ENCODE measurements at places on chromosomes 12 and 14. TPM values are rescaled to one million over a fixed set of nuclear protein-coding genes. Genes with fewer than 3 reads are reported as not detected.

TRHDE gene
- 0.87 TPM for total RNA-seq

DNA sequence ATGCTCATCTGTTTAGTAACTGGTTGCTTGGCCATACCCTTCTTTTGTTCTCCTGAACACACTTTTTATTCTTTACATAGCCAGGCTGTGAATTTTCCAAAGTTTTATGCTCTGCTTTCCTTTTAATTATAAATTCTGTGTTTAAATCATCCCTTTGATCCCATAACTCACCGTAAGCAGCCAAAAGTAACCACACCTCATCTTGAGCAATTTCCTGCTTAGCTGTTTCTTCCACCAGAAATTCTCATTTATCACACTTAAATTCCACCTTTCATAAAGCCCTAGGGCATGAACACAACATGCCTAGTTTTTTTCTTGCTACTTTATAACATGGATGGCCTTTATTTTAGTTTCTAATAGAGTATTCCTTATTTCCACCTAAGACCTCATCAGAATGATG, 510.7 kb downstream of the C12orf50 start:
- DNase-seq: no peak

DNA sequence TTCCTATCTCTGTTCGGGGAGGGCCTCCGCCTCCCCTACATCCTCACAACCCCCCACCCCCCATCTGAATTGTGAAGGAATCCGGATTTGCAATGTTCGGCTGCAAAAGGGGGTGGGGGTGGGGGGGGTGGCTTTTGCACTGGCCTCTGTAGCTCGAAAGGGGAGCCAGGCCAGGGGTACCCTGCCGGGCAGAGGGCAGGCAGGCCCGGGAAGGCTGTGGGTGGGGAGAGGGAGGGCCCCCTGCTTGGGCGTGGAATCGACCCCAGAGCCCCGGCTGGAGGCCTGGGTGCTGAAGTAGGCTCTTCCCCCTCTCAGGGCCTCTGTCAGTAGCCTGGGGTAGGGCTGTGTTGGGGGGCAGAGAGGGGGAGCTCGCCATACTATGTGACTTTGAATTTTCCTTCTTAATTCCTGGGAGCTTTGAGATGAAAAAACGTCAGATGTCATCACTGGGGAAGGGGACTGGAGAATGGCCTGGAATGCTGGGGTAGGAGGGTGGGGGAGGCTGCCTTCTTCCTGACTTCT, 1.1 kb downstream of the LRP1 start:
- DNase-seq: no peak

GRCh38 chr14:100472094-100472455, 115.1 kb downstream of the BEGAIN start:
- DNase-seq: no peak

DNA sequence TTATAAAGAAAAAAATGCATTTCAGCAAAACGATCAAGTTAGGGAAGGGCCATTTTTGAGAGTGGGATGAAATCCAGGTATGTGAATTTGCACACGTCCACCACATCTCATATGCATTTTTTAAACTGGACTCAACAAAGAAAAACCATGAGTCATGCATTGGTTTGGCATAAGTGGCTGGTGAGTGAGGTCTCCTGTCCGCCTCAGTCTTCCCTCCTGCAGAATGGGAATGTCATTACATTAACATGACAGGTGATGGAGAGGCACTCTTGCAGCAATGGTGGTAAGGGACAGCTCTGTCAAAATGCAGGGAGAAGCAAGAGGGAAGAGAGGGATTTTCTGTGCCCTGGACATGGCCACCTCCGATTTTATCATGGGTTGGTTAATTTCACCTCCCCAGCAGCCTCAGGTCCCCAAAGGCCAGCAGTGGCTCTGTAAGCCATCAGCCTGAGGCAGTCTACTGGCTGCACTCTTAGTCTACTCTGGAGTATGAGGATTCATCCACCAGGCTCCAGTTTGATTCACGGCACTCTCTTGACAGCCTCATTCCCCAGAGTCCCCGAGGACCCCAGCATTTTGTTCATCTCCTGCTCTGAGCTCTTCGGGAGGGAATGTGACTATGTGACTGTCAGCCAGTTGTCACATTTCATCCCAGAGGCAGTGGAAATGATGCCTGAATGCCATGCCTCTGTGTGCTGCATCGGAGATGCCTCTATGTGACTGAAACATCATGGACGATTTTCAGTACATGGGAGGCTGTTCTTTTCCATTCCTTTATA, 17.1 kb upstream of the PWP1 start:
- DNase-seq: no peak

DNA sequence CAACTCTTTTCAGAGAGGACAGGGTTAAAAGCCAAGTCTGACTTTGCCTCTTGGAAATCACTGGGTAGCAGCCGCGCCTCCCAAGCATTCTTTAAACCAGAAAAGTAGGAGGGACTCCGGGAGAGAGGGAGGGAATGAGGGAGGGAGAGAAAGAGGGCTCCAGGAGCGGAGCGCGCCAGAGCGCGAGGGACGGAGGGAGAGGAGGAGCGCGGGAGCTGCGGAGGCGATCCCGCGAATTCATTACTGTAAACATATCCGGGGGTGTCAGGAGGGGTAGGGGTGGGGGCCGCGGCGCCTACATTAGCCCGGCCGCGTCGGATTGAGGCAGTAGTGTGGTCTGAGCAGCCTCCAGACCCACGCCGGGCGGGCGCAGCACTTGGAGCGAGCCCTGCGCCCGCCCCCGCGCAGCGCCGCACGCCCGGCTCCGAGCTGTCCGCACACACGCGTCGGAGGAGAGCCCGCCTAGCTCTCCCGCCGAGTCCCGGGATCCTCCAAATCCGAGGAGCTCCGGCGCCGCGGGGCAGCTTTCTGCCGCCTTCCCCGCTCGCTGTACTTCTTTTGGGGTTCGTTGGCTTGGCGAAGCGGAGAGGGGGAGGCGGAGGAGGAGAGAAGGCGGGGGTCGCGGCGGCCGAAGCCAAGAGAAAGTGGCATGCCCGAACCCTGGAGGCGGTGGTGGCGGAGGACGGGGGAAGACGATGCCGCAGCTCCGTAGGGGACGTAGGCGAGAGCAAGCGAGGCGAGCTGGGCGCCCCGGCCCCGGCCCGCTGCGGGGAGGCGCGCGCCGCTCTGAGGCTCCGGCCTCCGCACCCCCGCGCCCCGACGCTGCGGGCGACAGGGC, 3.3 kb downstream of the FLRT2 start:
- DNase-seq: no peak

IL23A gene
- not detected for total RNA-seq

- DNase-seq: no peak
Observed at GRCh38 chr14:35861204-35861868, 35.2 kb downstream of the BRMS1L start.

TSHR gene
- total RNA-seq: not detected

- DNase-seq: no peak
Observed at GRCh38 chr12:66768293-66768692, 89.4 kb upstream of the GRIP1 start.

DNA sequence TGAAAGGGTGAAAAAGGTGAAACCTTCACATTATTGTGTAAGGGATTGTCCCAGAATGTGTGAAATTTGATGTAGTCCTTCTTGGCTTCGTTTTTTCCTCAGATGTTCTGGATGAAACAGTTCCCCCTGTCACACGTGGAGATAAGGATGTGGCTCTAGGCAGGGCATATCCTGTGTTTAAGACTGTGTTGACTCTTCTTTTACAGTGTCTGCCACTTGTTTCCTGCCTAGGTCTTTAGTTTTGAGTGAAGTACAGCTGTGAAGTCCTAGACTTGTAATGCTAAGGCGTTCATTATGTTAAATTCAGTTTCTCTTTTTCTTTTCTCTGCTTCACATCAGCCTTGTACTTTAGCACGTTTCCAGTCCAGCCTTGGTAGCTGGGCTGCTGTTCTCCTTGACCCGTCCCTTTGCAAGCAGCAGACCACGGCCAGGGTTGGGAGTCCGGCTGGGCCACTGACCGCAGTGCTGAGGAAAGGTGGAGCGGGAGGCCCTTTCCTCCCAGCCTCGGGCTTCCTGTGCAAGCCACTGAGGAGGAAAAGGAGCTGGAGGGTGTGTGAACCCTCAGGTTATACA, 59.1 kb downstream of the RASSF3 start:
- DNase-seq: no peak

RPL10L gene
- not detected for total RNA-seq

OAS2 gene
- total RNA-seq: not detected

GRCh38 chr12:65597527-65597926, 226.8 kb upstream of the HMGA2 start:
- DNase-seq: no peak

GRCh38 chr14:93857500-93858283, 69.4 kb upstream of the PRIMA1 start:
- no peak for DNase-seq
